ENCODE measurements at places on chromosomes 6 and 20.

DNA sequence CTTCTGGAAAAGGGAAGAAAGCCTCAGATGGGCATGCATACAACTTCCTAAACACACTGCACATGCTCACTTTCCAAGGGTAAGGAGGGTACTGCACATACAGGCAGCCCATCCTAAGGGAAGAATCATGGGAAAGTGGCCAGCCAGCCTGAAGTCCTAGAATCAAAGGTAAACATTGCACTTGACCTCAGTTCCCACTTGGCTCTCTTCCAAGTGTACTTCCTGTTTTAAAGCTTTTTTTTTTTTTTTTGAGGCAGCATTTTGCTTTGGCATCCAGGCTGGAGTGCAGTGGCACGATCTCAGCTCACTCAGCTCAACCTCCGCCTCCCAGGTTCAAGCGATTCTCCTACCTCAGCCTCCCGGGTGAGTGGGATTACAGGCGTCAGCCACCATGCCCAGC, 225.3 kb upstream of the EPHA7 start:
- no peak for DNase-seq

GRCh38 chr6:1018041-1018440, 293.9 kb upstream of the FOXQ1 start:
- DNase-seq, result no peak

DNA sequence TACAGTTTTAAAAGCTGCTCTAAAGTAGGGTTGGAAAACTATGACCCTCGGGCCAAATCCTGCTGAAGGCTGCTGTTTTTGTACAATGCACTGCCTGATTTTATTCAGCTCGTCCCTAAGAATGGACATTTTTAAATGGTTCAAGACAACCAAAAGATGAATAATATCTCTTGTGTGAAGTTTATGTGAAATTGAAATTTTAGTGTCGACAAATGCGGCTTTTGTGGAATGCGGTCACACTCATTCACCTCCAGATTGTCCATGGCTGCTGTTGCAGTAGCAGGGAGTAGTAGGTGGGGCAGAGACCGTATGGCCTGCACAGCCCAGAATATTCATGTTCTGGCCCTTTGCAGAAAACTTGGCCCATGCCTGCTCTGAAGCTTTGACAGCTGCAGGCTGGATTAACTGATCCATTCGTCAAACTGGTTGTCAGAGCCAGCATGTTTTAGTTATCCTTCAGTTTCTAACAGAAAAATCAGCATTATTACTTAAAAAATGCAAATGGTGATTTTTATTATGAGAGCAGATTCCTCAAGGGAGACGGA, 91.6 kb downstream of the PSMG4 start:
- no peak for DNase-seq

DNA sequence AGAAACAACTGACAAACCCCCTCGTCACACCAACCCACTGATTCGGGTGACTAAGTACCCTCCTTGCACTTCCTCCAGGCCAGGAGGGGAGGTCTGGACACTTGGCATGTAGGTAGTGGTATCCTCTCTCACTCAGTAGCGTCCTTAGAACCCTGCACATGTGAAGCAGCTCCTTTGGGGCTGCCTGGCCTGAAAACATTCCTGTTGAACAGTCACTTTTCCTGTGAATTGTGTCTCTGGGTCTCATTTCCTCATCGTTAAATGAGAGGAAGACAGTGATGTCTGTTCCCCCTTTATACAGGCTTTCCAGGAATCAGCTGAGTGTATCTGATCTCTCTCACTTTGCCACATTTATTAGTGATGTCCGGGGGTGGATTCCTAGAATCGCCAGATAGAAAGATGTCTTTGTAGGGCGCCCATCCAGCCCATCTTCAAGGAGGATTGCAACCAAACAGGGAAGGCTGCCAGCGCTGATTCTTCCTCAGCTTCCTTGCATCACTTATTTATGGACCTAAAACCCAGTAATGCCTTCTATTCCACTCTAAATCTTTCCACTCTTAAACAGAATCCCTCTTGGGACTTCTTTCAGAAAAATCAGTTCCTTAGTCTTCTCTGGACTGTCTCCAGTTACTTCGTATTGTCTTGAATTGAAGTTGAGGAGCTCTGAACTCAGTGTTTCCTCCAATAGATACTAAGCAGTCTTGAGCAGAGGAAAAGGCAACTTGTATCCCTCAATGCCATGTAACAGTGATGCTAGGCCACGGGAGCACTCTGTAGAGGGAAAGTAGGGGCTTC, 9.4 kb upstream of the POPDC3 start:
- no peak for DNase-seq

- no peak for DNase-seq
These were observed 1.6 kb upstream of the HS3ST5 start for GRCh38 chr6:114344246-114344970.

- DNase-seq, result no peak
These were observed 32.3 kb downstream of the KCNQ5 start for GRCh38 chr6:72654071-72654621.

- DNase-seq, result no peak
These were observed 65.0 kb downstream of the HDDC2 start for GRCh38 chr6:125236536-125237327.

DNA sequence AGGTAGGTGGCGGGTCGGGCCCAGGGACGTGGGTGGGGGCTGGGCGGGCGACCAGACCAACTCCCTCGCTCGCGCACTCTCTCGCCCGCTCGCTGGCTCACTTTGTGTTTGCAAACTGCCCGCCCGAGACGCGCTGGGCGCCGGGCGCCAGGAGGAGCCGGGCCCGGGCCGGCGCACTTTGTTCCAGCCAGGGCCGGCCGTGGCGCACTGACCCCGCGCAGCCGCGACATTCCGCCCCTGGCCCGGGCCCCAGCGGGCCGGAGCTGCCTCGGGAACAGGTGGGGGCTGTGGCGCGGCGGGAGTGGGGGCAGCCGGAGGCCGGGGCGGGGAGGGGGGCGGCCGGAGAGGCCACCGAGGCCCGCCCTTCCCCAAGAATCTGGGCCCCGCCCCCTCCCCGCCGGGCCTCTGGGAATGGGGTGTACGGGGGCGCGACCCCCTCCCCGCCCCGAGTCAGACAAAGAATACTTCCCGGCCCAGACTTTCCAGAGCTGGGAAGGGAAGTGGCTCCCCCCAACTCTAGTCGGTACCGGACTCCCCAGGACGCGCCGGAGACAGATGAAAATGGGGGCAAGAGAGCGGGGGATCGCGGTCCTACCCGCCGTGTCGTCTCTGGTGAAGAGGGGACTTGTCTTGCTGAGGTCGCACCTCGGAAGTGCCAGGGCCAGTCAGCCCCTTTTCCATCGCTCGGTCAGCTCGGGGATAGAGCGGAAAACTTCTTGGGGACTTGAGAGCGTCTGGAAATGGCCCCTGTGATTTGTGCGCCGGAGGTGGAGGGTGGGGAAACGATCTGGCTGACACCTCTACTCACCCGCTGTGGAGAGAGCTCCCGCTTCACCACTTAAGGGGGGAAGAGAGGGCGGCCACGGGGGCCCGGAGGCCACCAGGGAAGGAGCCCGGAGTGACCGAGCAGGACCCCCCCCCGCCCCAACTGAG, 951 bp downstream of the FOXP4 start:
- peak; percentile 20 for DNase-seq

DNA sequence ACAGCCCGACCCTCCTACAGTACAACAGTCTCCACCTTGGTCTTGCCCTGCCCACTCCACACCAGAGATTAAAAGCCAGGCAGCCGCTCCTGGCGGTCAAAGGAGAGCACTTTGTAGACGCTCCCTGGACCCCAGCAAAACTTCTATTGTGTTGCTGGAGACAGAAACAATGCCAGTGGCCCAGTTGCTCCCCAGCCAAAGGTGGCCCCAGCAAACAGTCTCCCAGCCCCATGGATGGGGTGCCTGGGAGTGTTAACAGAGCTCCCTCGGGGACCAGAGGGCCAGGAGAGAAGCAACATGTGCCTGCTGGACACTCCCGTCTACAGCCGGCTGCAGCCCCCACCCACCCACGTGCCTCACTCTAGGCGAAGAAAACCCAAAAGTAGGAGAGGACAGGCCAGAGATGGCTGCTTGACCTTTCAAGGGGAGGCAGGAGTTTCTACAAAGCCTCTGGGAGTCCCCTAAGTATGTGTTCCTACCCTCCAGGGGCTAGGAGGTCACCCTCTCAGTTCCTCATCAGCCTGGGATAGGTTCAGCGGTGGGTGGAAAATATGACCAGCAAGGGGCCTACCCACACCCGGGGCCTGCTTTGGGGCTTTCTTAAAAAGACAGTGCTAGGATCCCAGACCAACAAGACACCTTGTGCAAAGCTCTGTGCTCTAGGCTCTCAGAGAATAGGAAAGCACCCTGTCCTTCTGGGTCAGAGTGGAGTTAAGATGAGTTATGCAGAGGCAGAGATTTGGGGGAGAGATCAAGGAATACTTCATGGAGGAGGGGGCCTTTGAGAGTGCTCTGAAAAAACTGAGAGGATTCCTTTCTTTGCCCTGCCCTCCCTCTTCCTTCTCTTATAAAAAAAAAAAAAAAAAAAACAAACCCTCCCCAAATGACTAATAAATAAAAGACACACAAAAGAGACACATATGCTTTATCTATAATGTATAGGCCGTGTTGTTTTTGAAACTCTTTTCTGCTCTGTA, 19.0 kb upstream of the PREX1 start:
- peak; percentile 54 for DNase-seq

DNA sequence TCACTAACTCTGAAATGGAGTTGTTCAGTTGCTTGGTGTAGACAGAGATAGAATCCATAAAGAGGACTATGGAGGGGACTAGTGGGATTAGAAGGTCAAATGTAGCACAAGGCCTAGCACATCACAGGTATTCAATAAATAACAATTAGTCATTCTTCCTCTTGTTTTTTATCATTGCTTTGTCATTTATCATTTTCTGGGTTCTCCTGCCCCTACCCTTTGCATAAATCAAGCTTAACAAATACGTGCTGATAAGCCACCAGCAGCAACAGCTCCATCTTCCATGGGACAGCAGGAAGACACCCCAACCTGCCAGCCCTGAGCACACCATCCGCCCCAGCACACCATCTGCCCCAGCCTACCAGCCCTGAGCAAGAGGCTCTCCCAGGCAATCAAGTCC, 23.1 kb downstream of the TRAM2 start:
- DNase-seq, result no peak

DNA sequence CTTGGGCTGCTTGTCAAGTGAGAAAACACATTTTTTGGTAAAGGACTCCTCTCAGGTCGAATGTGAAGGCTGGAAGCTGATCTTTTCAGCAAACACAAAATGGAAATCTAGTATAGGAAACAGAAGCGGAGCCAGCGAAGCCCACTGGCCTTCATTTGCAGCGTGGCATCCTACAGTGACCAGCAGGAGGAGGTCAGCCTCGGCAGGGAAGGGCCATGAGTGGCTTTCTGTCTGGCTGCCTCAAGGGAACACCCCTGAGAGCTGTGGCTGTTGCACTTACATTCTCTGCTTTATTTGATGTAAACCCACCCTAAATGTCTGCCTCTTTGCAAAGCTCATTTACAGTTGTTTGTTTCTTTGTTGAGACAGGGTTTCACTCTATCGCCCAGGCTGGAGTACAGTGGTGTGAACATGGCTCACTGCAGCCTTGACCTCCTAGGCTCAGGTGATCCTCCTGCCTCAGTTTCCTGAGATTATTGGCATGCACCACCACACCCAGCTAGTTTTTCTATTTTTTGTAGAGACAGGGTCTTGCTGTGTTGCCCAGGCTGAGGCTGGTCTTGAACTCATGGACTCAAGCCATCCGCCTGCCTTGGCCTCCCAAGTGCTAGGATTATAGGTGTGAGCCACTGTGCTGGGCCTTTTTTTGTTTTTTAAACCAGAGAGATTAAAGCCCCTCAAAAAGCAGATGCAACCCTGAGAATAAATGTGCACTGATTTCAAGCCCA, 322.0 kb upstream of the SOX4 start:
- no peak for DNase-seq

- DNase-seq, result no peak
These were observed 194.9 kb downstream of the KIF6 start for GRCh38 chr6:39530201-39530759.

GRCh38 chr6:63458480-63459115, 113.7 kb upstream of the LOC128125822 start:
- no peak for DNase-seq

- no peak for DNase-seq
These were observed 55.7 kb downstream of the HNF4A start for GRCh38 chr20:44411020-44411756.

DNA sequence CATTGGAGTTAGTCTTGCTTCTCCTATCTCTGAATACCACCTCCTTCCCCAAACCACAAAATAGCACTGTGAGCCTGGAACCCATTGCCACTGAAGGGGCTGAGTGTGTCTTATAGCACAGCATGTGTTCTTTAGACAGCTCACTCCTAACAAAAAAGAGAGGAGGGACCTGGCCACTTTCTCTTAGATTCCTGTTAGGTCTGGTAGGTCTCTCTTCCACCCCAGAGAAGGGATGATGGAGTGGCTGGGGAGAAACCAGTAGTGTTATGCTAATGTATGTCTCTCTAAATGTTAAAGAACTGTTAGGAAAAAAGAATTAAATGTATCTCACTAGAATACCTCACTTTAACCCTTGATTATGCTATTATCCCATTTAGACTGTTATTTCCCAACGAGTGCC, 340.3 kb downstream of the EPHA7 start:
- DNase-seq, result no peak

GRCh38 chr6:163341224-163342061, 73.1 kb upstream of the QKI start:
- DNase-seq, result no peak

GRCh38 chr6:132927713-132928112, 113.3 kb downstream of the RPS12 start:
- peak; percentile 38 for DNase-seq

- DNase-seq, result no peak
These were observed 151.6 kb upstream of the PDE10A start for GRCh38 chr6:165814679-165815078.

DNA sequence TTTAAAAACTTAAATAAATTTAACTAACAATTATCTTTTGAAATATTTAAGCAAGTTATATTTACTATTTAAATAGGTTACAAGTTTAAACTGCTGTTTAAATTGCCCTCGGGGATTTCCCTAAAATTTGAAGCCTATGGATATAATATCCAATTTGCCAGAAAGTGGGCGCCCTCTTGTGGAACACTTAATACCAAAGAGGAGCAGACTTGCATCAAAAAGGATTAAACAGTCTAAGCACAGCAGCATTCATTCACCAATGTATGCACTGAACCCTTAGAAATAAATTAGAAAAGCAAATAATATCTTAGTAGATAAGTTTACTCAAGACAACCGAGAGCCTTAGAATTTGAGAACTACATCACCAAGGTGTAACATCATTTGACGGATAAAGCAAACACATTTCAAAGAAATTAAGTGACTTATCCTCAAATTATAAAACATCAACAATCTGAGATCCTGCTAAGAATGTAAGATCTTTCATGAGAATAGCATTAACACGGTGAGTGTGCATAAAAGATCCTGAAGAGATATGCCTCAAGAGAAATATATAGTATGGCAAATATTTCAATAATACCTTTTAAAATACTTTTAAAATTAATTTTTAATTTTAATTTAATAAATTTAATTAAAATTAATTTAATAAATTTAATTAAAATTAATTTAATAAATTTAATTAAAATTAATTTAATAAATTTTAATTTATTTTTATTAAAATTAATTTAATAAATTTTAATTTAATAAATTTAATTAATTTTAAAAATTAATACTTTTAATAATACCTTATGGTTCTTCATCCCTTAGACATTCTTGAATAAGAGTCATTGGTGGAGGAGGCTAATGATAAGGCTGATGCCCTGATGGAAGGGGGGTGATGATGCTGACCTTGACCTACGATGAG, 11.5 kb upstream of the MEP1A start:
- DNase-seq, result peak; percentile 81

- DNase-seq, result no peak
These were observed 10.4 kb downstream of the TAF4 start for GRCh38 chr20:62055106-62055861.

Measured in SK-MEL-5 (cell line).